Activated naive CD4-positive, alpha-beta T cell treated with anti-CD3 and anti-CD28 coated beads, Interleukin-2, amount 50 U/mL, for 16 hours (primary cell): ENCODE measurements at places on chromosomes 13 and 19.

DNA sequence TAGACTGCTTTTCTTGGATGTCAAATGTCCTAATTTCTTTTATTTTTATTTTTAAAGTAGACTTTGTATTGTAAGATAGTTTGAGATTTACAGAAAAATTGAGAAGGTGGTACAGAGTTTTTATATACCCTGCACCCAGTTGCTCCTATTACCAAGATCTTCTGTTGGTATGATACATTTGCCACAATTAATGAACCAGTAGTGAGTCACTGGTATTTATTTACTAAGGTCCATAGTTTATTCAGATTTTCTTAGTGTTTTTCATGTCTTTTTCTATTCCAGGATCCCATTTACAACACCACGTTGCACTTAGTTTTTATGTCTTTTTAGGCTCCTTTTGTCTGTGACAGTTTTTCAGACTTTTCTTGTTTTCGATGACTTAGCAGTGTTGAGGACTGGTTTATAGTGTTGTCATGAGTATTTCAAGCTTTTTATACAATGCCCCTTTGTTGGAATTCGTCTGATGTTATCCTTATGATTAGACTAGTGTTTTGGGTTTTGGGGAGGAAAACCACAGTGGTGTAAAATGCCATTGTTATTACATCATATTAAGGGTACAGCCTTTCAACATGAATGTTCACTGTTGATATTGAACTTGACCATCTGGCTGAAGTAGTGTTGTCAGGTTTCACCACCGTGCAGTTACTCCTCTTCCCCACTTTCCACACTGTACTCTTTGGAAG is 35.9 kb downstream of the COG3 start:
- no peak for DNase-seq

GRCh38 chr19:49985871-49986270 is 24.9 kb upstream of the SIGLEC11 start:
- no peak for DNase-seq

GRCh38 chr13:103097366-103097928 is 31.2 kb upstream of the SLC10A2 start:
- DNase-seq = no peak

DNA sequence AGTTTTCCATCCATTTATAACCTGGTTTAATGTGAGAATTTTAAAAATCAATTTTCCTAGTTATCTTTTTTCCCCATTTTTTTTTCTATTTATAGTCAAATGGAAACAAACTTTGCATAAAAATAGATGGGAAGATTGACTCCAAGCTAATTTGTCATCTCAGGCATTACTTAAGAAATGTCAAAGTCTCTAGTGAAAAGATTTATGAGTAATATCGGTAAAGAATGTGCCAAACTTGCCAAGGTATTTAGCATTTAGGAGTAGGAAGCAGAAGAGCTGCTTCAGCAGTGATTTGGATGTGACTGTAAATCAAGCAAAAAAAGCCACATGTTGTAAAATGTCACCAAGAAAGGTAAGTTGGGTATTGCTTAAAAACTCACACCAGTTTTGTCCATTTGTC is 108.6 kb downstream of the LACC1 start:
- DNase-seq = no peak

- no peak for DNase-seq
These were observed 39.4 kb downstream of the IER2 start for GRCh38 chr19:13189600-13189999.
